ENCODE measurements at places on chromosomes 4 and X. TPM values are rescaled to one million over a fixed set of nuclear protein-coding genes. Genes with fewer than 3 reads are reported as not detected.

The CLDN24 gene
- total RNA-seq = not detected

The ARL9 gene
- total RNA-seq = 0.07 TPM

The LRIT3 gene
- total RNA-seq = not detected

The BCORL1 gene
- total RNA-seq = 2.0 TPM

The PFKFB1 gene
- total RNA-seq = not detected

The PCDH7 gene
- 19.7 TPM for total RNA-seq

The TBX22 gene
- not detected for total RNA-seq

The CLCN5 gene
- 12.6 TPM for total RNA-seq

The ETDA gene
- not detected for total RNA-seq

The OPN1MW gene
- total RNA-seq = not detected

The MAGEA10 gene
- total RNA-seq = not detected

The ATP5ME gene
- total RNA-seq = 124 TPM

The ADGRL3 gene
- not detected for total RNA-seq

The OCIAD2 gene
- 206 TPM for total RNA-seq

The GJB1 gene
- total RNA-seq = not detected

The ADGRG2 gene
- total RNA-seq = not detected

The CHRDL1 gene
- total RNA-seq = not detected

The USP17L25 gene
- total RNA-seq = not detected

The LRBA gene
- total RNA-seq = 63.4 TPM

The PCDH10 gene
- 14.8 TPM for total RNA-seq

The TMEM187 gene
- total RNA-seq = 5.3 TPM

The SOWAHB gene
- total RNA-seq = not detected

The MAGEA1 gene
- 0.07 TPM for total RNA-seq

The FAM199X gene
- total RNA-seq = 37.0 TPM

The USP51 gene
- total RNA-seq = 1.1 TPM

The DDIT4L gene
- total RNA-seq = 13.7 TPM

The MFAP3L gene
- total RNA-seq = 0.20 TPM

The ATP6AP2 gene
- total RNA-seq = 85.7 TPM

The SORCS2 gene
- total RNA-seq = not detected

Measured in pulmonary artery endothelial cell (primary cell).